ENCODE measurements at places on chromosomes 6 and 20.

DNA sequence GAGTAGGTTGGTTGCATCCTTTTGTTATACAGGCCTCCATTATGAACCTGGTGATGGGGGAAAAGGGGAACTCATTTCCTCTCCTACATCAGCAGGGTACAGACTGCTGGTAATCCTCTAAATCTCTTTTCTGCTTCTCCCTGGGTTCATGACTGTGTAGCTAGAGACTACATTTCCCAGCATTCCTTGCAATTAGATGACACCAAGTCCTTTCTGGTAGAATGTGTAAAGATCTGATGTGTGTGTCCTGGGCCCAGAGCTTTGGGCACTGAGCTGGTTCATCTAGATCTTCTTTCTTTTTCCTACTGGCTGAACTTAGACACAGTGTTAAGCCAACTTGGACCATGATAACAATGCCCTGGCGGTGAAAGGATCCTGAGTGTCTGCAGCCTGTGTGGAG, 104.7 kb upstream of the IFNGR1 start:
- no peak for DNase-seq

GRCh38 chr6:116144605-116145004, 18.7 kb upstream of the COL10A1 start:
- no peak for DNase-seq

- DNase-seq: no peak
These were observed 11.0 kb downstream of the BPIFB6 start for GRCh38 chr20:33042430-33042829.

GRCh38 chr6:2190661-2191389, 54.6 kb downstream of the GMDS start:
- DNase-seq: no peak

DNA sequence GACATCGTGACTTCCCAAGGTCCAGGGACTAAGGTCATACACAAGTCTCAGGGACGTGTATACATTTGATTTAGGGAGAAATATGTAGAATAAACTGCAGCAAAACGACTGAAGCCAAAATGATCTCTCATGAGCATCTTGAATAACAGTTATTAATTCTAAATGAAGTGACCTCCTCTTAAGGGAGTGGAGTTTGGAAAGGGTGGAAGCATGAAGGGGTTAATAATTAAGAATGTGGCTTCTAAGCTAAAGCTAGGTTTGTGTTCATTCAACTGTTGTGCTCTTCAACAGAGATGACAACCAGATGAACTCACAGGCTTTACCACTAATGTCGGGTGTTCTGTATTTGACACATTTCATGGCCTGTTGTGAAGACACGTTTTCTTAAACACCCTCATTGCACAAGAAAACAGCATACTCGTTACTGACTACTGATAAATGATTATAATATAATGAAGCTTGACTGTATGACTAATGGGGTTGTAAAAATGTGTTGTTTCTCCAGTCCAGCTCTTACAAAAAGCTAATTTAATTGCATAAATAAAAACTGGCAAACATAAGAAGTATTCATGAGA, 1.5 kb downstream of the PPP1R14C start:
- DNase-seq: no peak

DNA sequence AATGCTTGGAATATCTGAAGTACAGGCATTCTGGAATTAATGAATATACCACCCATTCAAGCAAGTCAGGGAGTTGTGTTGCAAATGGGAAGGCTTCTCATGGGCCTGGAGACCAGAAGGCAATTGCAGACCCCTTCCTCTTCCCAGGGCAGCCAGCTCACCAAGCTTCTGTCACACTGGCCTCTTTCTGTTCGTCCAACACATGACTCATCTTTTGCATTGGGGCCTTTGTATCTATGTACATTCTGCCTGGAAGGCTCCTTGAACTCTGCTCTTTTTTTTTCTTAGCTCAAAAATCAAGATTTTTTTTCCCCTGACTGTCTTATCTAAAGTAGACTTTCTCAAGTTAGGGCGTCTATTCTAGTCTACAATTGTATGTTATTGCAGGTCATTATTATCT, 132.9 kb upstream of the MYLIP start:
- DNase-seq: no peak

GRCh38 chr6:36098253-36098919, 31.9 kb upstream of the MAPK13 start:
- DNase-seq: no peak
